Right renal pelvis (tissue), 4 donors: ENCODE measurements at places on chromosomes 5 and 9. TPM values are rescaled to one million over a fixed set of nuclear protein-coding genes. Genes with fewer than 3 reads are reported as not detected.

- DNase-seq, result no peak
Measured at GRCh38 chr9:135242049-135242396, 154.6 kb downstream of the OLFM1 start.

GRCh38 chr9:13082796-13083195 lies 196.7 kb downstream of the MPDZ start:
- DNase-seq, result no peak

- no peak for DNase-seq
Measured at GRCh38 chr9:12921621-12922020, 146.8 kb downstream of the LURAP1L start.

- DNase-seq, result no peak
Measured at GRCh38 chr5:42826757-42827515, 15.2 kb upstream of the SELENOP start.

GRCh38 chr9:113531919-113532808 lies 68.6 kb downstream of the RGS3 start:
- no peak for DNase-seq

GRCh38 chr5:55847837-55848236 lies 3.3 kb upstream of the IL31RA start:
- DNase-seq, result no peak

- no peak for DNase-seq
Measured at GRCh38 chr5:138353560-138354080, 1.1 kb downstream of the KDM3B start.

DNA sequence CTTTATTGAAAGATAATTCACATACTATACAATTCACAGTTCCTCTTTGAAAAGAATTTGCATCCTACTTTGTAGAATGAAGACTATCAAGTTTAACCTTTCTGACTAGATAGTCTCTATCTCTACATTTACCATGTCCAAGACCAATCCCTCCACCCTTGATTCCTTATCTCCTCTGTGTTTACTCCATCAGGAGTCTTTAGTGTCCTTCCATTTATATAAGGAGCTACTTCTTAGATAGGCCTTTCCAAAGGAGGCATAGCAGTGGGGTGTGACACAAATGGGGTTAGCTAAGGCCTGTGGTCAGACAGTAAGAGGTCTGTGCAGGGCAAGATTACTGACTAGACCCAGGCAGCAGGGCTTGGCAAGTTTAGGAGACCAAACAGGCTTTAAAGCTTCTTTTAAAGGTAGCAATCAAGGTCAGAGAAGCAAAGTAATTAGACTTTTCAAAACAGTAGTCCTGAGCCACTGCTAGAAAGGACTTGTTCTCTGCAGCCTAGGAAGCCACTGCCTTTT lies 11.1 kb upstream of the DMXL1 start:
- no peak for DNase-seq

DNA sequence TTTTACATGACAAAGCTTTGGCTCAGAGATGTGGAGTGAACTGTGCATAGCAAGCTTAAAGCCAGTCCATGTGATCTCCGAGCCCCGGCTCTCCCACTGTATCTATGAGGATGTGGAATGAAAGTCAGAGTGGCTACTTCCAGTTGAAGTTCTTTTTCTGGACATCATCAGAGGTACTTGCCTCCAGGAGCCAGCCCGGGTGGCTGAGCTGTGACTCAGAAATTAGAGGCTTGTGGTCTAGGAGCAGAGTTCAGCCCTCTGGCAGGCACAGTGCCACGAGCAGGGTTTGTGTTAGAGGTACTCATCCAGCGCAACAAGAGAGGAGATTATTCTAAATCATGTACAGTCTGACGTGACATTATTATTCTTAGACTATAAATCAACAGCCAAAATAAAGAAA lies 322.5 kb downstream of the CDK5RAP2 start:
- DNase-seq, result no peak

DNA sequence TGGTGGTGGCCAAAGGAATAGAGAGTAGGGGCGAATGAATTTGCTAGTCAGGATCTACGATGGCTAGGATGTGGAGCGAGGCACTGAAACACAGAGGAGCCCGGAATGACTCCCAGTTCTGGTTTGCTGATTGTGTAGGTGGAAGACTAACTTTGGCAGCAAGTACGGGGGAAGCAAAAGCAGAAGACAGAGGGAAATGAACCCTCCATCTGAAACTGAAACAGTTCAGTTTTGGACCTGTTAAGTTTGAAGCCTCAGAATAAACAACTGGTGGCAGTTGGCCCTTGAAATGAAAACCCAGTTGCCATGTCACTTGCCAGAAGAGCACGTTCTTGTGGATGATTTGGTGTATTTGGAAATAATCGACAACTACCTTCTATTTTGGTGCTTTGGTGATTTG lies 15.4 kb upstream of the SMIM15 start:
- no peak for DNase-seq

DNA sequence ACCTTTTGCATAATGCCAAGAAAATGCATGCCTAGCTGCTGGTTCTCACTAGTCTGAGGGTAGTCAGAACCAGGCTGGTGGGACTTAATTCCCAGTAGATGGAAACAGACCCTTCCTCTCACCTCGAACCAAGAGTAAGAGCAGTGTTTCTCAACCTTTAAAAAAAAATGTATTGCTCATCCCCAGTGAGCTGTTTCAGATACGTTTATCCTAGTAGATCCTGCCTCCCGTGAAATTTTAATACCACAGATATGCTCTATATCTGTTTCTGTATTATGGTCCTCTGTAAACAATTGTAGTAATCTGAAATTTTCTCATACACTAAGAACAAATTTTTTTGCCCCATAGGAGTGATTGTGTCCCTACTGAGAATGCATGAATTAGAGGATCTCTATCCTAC lies 86.2 kb downstream of the TEK start:
- DNase-seq, result no peak

GRCh38 chr9:3237121-3237520 lies 288.7 kb downstream of the RFX3 start:
- no peak for DNase-seq

DNA sequence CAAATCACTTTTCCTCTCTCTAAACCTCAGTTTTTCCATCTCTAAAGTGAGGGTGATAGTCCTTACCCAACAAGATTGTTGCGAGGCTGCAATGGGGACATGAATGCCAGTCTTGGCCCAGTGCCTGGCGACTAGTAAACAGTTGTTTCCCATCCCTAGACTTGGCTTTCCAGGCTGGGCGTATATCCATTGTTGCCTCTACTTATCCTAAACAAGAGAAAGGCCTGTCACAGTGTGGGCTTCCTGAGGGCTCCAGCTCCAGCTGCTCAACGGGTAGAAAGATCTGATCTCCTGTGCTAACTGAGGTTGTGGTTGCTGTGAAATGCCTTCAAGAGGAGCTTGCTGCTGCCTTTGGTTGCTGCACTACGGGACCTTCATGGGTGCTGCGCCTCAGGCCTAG lies 142.0 kb downstream of the NSG2 start:
- DNase-seq, result no peak

DNA sequence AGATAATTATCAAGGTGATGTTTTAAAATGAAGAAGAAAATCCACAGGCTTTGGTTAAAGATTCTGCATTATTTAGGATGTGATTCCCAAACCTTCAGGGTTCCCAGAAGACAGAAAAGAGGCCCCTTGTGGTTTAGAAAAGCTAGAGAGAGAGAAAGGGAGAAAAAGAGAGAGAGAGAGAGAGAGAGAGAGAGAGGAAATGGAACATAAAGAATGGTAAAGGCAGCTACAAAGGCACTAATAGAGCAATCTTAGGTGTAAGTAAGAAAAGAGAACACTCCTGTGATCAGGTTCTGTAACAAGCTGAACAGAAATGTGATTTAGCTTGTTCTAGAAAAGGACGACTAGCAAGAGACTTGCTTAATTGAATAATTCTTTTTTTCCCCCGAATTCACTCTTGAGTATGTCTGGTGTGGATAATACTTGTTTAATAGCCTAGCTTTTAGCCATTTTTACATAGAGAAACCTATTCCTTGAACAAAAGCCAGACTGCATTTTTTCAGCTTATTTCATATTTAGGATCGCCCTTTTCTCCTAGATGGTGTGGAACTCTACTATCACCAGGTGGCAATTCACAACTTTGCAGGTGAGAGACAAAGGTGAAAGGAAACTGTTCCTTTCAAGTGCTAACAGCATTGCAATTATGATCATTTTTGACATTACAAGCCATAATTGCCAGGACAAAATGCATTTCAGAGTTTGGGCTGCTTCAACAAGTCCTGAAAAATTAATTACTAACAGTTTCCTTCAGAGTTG lies 57.6 kb upstream of the SH3GL2 start:
- DNase-seq, result no peak

DNA sequence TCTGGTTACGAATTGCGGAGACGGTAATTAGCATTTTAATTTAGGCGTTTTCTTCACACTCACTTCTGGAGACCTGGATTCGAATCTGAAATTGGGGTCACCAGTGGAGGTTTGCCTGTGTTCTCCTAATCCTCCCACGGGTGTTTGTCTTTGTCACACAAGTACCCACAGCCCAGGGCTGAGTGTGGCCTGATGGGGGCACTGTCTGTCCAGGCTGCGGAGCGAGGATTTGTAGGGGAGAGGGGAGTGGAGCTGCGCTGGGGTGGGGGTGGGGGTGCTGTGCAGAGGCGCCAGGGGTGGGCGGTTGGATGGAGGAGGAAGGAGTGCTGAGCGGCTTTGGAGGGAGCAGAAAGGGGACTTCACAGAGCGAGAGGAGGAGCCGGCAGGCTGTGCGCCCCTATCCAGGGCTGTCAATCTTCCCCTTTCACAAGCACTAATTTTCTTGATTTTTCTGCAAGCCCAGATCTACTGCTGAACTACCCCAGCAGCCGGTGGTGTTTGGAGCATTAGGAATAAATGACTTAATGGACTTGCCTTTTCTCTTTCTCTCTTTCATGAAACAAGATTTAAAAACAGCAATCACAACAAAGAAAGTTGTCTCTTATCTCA lies 53.1 kb downstream of the TSPAN17 start:
- no peak for DNase-seq

DNA sequence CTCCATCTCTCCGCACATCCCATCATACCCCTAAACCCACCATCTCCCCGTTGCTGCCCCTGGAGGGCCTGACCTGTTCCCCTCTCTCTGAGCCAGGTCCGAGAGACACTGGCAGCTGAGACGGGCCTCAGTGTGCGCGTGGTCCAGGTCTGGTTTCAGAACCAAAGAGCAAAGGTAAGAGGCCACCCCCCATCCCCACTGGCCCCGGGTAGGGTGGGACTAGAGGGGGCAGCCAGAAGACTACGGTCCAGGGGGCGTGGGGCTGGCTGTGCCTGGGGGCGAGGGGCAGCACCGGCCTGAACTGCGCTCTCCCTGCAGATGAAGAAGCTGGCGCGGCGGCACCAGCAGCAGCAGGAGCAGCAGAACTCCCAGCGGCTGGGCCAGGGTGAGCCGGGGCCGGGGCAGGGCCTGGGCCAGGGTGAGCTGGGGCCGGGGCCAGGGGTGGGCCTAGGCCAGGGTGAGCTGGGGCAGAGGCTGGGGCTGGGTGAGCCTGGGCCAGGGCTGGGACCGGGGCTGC lies 79.8 kb downstream of the LMX1B start:
- no peak for DNase-seq

DNA sequence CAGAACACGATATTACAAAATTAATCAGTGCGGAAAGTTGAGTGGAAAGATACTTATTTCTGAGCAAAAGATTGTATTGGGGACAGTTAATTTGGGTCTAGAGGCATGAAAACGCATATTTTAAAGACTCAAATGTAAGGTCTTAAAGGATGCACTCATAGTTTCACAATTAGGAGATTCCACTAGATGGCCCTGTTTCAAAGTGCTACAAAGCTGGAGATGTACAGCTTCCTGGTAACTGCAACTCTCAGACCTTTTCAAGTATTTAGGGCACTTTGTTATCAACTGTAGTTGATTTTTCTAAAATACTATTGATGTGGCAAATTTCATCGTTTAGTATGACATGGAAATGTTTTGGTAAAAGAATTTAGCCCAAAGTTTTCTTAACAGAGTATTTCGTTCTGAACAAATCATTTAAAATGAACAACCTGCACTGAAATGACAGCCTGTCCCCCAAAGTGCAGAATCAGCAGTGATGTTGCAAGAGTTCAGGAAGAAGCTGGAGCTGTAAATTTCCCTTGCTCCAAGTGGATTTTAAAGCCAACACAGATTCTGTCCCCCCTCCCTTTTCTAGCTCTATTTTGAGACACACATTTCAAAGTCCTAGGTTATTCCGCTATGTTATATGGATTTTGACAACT lies 16.2 kb upstream of the NDUFB6 start:
- no peak for DNase-seq

DNA sequence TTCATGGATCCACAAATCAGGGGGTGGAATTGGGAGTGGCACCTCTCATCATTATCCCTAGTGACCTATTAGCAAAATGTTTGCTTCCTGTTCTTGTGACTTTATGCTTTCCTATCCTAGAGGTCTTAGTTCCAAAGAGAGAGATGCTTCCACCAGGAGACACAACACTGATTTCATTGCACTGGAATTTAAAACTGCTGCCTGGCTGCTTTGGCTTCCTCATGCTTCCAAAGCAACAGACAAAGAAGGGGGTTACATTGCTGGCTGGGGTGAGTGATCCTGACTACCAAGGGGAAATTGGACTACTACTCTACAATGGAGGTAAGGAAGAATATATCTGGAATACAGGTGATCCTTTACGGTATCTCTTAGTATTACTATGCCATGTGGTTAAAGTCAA lies 69.2 kb upstream of the SH3GL2 start:
- no peak for DNase-seq

GRCh38 chr5:90562341-90562740 lies 3.7 kb downstream of the ADGRV1 start:
- DNase-seq, result no peak

GRCh38 chr9:132016456-132016855 lies 63.2 kb downstream of the MED27 start:
- DNase-seq, result no peak

- no peak for DNase-seq
Measured at GRCh38 chr5:105739732-105740131, 1931.0 kb downstream of the EFNA5 start.

- DNase-seq, result no peak
Measured at GRCh38 chr9:130073373-130073772, 19.7 kb downstream of the GPR107 start.

GRCh38 chr9:14415947-14416346 lies 102.0 kb upstream of the NFIB start:
- no peak for DNase-seq

Gene OR1J4
- not detected for polyA plus RNA-seq

Gene TMEM174
- 22.0 TPM for polyA plus RNA-seq

Gene KIAA0825
- polyA plus RNA-seq, result 5.1 TPM

Gene KDM4C
- polyA plus RNA-seq, result 14.9 TPM

Gene IGIP
- 6.8 TPM for polyA plus RNA-seq

Gene CTXN3
- not detected for polyA plus RNA-seq

Gene ANKRD20A1
- 2.2 TPM for polyA plus RNA-seq

Gene DOCK8
- polyA plus RNA-seq, result 12.1 TPM

Gene KIF4B
- 0.17 TPM for polyA plus RNA-seq

Gene NMUR2
- 0.16 TPM for polyA plus RNA-seq
